ENCODE measurements at places on chromosomes 16 and 17.

DNA sequence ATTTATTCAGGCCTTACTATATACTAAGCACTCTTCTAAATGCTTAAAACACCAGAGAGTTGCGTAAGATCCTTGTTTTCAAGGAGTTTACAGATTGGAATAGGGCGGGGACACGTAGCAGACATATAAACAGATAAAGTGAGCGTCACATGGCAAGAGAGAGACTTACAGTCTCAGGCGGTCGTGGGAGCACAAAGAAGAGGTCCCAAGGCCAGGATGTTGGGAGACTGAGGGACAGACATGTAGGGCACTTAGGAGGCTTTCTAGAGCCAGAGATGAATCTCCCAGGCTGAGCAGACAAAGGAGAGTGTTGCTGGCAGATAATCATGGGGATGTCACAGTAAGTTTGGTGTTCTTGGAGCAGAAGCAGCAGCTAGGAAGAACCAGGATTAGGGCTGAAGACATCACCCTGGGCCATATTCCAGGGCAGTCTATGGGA lies 119.1 kb upstream of the ANKFN1 start:
- no peak for DNase-seq
- peaks cover 3% of the 10 kb centered on the region for H3K27me3 ChIP-seq
- no peak overlapping the region for H3K27ac ChIP-seq
- H3K36me3 ChIP-seq: no peaks in the 10 kb centered on the region
- no peaks in the 10 kb centered on the region for H3K4me1 ChIP-seq

- no peaks in the 10 kb centered on the region for H3K27me3 ChIP-seq
- no peak overlapping the region for H3K27ac ChIP-seq
- peaks cover 32% of the 10 kb centered on the region for H3K36me3 ChIP-seq
- H3K4me3 ChIP-seq: no peak overlapping the region
- H3K4me1 ChIP-seq: no peaks in the 10 kb centered on the region
These were observed 28.1 kb downstream of the BBS2 start for GRCh38 chr16:56491657-56492261.

DNA sequence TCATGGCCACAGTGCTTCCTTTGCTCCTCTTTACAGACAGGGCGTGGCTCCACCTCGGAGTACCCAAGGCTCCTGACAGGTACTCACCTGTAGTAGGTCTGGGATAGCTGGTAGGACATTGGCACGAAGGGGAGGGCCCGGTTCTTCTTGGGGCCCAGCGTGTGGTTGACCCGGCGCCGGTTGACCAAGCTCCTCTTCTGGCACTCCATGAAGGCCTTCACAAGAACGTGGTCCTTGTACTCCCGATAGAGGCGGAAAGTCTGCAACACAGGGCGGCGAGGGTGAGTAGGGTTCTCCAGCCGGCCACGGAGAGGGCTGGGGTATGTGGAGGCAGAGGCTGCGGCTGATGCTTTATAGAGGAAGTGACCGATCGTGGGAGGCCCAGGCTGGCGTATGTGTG lies 69.7 kb downstream of the IL21R start:
- H3K4me3 ChIP-seq: no peak overlapping the region
- peaks cover 50% of the 10 kb centered on the region for H3K36me3 ChIP-seq
- no peak overlapping the region for H3K27ac ChIP-seq
- H3K4me1 ChIP-seq: no peaks in the 10 kb centered on the region

GRCh38 chr16:69371564-69371963 lies 14.2 kb downstream of the TERF2 start:
- peaks cover 25% of the 10 kb centered on the region for H3K4me1 ChIP-seq
- H3K4me3 ChIP-seq: no peak overlapping the region
- H3K27me3 ChIP-seq: peaks cover 2% of the 10 kb centered on the region
- no peak for DNase-seq
- peaks cover 21% of the 10 kb centered on the region for H3K36me3 ChIP-seq

DNA sequence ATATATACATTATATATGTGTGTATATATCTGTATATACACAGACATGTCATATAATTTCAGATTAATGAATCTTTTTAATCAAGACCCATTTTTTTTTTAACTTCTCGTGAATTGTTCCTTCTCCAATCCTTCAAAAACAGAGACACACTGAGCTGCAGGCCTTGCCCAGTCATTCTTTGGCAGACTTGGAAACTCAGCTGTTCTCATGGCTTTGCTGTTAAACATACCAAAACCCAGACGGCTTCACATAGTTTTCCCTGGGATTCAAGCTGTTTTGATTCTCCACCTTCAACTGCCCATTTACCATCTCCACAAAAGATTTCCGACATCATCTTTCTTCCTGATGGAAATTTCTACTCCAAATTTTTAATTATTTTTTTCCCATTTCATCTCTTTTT lies 148.7 kb downstream of the KCNJ2 start:
- no peaks in the 10 kb centered on the region for H3K27me3 ChIP-seq
- H3K27ac ChIP-seq: no peak overlapping the region
- no peak overlapping the region for H3K4me3 ChIP-seq

GRCh38 chr16:31569360-31569717 lies 41.6 kb downstream of the AHSP start:
- peak; percentile 17 for DNase-seq
- peaks cover 39% of the 10 kb centered on the region for H3K27me3 ChIP-seq
- no peaks in the 10 kb centered on the region for H3K36me3 ChIP-seq
- H3K27ac ChIP-seq: no peak overlapping the region
- H3K4me1 ChIP-seq: peaks cover 6% of the 10 kb centered on the region
- H3K4me3 ChIP-seq: peak overlapping the region; percentile 46

DNA sequence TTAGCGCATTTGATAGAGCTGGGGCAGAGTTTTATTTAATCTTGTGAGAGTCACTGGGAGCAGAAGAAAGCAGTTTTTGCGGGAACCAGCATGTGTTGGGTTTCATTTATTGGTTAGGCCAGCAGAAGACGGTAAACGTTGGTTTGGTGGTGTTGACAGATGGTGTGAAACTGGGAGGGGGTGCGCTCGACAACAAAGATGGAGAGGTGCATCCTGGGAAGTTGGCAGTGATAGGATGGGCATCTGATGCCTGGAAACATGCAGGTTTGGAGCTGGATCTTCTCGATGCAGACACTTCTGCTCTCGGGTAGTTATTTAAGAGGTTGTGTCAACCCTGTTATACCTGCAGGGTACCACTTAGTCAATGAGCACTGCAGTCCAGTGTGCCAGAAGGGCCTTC lies 24.9 kb upstream of the CLEC18A start:
- no peak overlapping the region for H3K27ac ChIP-seq
- no peak for DNase-seq
- no peak overlapping the region for H3K4me3 ChIP-seq
- no peaks in the 10 kb centered on the region for H3K27me3 ChIP-seq
- H3K4me1 ChIP-seq: no peaks in the 10 kb centered on the region
- H3K36me3 ChIP-seq: peaks cover 22% of the 10 kb centered on the region

DNA sequence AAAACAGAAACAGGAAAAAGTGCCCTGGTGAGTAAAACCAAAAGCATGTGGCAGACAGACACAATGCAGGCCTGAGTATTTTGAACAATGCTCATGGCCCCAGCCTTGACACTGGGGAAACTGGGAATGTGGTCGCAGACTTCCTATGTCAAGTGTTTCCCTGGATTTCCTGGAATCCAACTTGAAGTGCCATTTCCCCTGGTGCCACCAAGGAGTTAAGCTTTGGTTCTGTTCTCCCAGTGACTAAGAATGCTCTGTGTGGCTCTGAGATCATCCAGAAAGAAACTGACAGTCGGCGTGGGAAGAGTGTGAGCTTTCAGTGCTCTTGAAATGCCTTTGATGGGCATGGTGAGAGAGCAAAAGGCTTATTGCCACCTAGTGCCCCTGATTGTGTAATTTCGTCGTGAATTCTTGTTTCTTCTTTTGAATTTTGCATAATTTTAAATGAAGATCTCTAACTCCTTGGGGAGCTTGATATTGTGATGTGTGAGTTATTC lies 96.0 kb downstream of the YPEL2 start:
- no peaks in the 10 kb centered on the region for H3K27me3 ChIP-seq
- no peaks in the 10 kb centered on the region for H3K4me1 ChIP-seq
- H3K27ac ChIP-seq: no peak overlapping the region
- H3K36me3 ChIP-seq: no peaks in the 10 kb centered on the region
- no peak overlapping the region for H3K4me3 ChIP-seq
- DNase-seq: no peak

Measured in immature natural killer cell (primary cell).